ENCODE measurements at places on chromosomes 7 and 10. TPM values are rescaled to one million over a fixed set of nuclear protein-coding genes. Genes with fewer than 3 reads are reported as not detected.

BICC1 gene
- total RNA-seq: 6.1 TPM

MKI67 gene
- total RNA-seq: 54.5 TPM

FOXI2 gene
- under 0.01 TPM for total RNA-seq

PRLHR gene
- under 0.01 TPM for total RNA-seq

TMEM130 gene
- not detected for total RNA-seq

FAM25A gene
- total RNA-seq: not detected

MYO3A gene
- total RNA-seq: 0.33 TPM

LBX1 gene
- total RNA-seq: not detected

KLLN gene
- total RNA-seq: 0.17 TPM

RPEL1 gene
- not detected for total RNA-seq

PVRIG gene
- total RNA-seq: 0.59 TPM

ABCB1 gene
- total RNA-seq: 53.2 TPM

C10orf90 gene
- total RNA-seq: 0.25 TPM

PLXNA4 gene
- 1.1 TPM for total RNA-seq

ARHGAP22 gene
- 0.59 TPM for total RNA-seq

LRRTM3 gene
- total RNA-seq: not detected

LRRD1 gene
- total RNA-seq: not detected

RBM20 gene
- total RNA-seq: 0.05 TPM

ENKUR gene
- 0.08 TPM for total RNA-seq

ANXA8 gene
- 0.09 TPM for total RNA-seq

ARMC3 gene
- total RNA-seq: 0.05 TPM

SCIN gene
- 0.23 TPM for total RNA-seq

GPC2 gene
- 0.33 TPM for total RNA-seq

OR2A1 gene
- total RNA-seq: not detected

CLRN3 gene
- 0.33 TPM for total RNA-seq

PANK1 gene
- 50.8 TPM for total RNA-seq

DNAH11 gene
- total RNA-seq: 0.50 TPM

MPP7 gene
- total RNA-seq: 3.8 TPM

FXYD4 gene
- total RNA-seq: not detected

GPR26 gene
- not detected for total RNA-seq

ELFN1 gene
- 3.4 TPM for total RNA-seq

SUN3 gene
- not detected for total RNA-seq

GBX1 gene
- not detected for total RNA-seq

CSGALNACT2 gene
- total RNA-seq: 11.0 TPM

CPA4 gene
- not detected for total RNA-seq

TCERG1L gene
- not detected for total RNA-seq

ABCF2 gene
- total RNA-seq: 15.6 TPM

LAMB1 gene
- total RNA-seq: 33.7 TPM

Data from liver (tissue), 10 donors.